ENCODE measurements at places on chromosomes 5 and 9.
A peak's percentile ranks its signal among the peaks of the same experiment; 100 is the strongest.

GRCh38 chr9:126722252-126722921, 82.5 kb upstream of the ZBTB43 start:
- peak; percentile 88 for DNase-seq

DNA sequence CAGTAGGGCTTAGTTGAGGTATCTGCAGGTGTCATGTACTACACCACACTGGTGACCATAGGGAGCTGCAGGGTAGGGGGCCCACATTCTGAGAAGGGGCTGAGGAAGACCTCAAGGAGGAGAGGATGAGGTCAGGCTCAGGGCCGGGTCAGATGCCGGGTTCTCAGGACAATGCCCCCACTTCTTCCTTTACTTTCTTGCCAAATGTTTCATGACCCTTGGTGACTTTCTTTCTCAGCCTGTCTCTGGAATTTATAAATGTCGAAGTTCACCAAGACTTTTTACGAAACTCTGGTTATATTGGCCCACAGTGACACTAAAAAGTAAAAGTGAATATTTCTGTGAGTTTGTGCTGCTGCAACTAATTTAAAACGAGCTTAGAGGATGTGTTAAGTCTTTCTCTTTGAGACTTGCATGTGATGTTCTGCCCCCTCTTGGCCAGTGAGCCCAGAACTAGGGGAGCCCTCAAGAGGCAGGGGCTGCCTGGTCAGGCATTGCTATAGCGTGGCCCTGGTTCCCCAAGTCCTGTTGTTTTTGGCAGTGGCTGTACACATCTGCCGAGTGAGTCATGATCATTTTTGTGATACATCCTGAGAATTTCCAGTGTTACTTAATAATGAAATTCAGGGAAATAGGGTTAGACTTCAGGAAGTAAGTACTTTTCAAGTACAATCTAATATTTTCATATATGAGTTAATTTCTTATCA, 11.2 kb downstream of the ACO1 start:
- no peak for DNase-seq

DNA sequence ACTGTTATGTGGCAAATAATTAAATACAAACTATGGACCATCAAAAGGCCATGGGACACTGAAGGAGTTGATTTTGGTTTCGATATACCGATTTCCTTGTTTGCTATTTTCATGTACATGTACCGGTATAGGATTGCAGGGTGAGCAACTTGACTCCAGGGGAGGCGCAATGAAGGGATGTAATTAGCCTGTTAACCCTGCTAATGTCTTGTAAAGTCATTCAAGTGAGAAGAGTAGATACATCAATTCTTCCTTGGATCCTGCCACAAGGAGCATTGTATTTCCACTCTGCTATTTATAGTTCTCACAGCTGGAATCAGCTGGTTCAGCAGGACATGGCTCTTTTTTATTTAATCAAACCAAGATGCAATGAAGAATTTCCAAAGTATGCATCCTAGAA, 102.0 kb downstream of the STK32A start:
- no peak for DNase-seq

DNA sequence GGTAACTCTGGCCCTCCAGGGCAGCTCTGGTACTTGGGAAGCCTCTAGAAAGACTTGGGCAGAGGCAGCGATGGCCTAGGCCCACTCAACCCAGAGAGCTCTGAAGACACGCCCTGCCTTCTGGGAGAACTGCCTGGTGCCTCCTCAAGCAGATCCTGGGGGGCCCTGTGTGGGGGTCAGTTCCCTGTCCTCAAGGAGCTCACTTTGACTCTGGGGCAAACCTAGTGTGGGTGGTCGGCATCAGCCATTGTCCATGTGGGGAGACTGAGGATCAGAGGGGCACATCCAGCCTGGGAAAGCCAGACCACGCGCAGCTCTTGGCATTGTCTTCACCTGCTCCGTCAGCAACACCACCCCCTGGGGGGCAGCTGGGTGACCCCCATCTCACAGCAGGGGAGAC, 28.0 kb downstream of the ABO start:
- DNase-seq = no peak

- no peak for DNase-seq
Observed at GRCh38 chr5:42270771-42271170, 152.5 kb upstream of the GHR start.

DNA sequence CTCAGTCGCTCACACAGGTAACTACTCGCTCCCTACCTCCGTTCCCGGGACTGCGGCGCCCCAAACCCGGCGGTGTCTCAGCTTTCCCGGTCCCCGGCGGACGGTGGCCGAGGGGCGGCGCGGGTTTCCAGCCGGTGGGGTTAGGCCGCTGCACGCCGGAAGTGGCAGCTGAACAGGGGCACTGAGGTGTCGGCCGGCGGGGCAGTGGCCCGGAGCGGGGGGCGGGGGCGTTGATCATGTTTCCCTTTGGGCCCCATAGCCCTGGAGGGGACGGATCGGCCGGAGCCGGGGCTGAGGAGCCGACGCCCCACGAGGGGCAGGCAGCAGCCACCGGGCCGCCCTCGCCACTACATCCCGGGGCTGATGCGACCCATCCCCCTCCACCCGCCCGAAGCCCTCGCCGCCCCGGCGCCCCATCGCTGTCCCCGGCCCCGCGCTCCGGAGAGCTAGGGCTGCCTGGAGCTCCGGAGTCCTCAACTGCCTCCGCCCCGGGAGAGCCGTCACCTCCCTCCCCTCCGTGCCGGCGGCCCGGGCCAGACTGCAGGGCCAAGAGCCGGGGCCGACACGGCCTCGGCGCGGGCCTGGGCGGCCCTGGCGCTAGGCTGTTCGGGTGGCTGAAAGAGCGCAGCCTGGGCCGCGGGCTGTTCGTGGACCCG, at the start of gene DCAF10:
Gene DCAF10 (plus strand): TSS at position 167 of the 656 bp plus-strand sequence. CDS start 70 bp downstream, at position 237.
- peak; percentile 91 for DNase-seq

DNA sequence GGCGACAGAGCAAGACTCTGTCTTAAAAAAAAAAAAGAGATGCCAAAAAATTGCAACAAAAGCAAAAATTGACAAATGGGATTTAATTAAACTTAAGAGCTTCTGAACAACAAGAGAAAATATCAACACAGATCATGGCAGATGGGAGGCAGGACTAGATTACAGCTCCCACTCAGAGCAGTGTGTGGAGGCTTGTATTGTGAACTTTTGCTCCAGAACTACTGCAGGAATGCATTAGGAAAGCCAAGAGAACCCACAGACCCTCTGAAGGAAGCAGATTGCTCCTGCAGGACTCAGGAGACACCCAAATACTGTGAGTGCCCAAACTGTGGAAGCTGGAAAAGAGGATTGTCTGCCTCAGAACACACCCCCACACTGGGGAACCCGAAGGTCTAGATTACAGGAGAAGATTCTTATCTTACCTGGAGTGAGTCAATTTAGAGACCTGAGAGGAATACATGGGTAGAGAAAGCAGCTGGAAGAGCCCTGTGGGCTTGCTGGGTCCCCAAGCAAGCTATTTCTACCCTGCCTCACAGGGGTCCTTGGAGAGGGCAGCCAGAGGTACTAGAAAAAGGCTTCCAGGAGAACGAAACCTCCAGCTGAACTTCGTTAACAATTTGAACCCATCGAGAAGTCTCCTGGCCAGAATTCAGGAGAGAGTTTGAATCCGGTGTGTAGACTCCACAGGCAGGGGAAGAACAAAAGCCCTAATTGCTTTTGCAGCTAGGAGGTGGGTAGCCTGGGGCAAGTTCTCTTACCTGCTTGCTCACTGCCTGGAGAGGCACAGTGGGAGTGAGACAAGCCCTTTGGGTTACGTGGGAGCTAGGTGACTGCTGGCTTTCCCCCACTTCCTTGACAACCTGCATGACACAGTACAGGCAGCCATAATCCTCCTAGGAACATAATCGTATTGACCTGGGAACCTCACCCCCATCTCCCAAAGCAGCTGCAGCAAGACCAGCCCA, 593.4 kb upstream of the RGMB start:
- DNase-seq = no peak

DNA sequence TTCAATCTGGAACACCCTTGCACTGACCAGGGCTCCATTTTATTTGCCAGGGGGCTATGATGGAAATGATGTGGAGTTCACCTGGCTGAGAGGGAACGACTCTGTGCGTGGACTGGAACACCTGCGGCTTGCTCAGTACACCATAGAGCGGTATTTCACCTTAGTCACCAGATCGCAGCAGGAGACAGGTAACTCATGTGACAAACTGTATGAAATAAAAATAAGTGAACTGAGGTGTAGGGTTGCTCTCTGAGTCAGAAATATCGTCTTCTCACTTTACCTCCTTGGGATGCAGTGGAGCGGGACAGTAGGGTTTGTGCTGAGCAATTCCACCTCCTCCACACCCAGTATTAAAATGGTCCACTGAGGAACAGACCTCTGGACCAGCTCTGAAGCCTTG, 22.1 kb downstream of the GABRP start:
- DNase-seq = no peak

DNA sequence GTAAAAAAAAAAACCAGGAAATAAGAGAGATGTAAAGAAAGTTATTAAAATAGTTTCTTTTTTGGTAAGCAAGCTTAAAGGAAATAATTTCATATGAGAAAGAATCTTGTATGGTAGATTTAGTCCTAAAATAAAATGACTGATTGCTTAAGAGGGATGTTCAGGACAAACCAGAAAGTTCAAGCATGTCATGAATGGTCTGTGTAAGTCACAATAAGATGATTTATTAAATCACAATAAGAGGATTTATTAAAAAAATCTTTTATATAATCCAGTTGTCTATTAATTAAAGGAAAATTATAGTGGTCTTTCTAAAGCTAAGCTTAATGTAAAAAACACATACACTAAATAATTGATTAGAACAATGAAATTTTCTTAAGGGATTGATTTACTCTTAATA, 91.8 kb upstream of the OR13F1 start:
- no peak for DNase-seq

DNA sequence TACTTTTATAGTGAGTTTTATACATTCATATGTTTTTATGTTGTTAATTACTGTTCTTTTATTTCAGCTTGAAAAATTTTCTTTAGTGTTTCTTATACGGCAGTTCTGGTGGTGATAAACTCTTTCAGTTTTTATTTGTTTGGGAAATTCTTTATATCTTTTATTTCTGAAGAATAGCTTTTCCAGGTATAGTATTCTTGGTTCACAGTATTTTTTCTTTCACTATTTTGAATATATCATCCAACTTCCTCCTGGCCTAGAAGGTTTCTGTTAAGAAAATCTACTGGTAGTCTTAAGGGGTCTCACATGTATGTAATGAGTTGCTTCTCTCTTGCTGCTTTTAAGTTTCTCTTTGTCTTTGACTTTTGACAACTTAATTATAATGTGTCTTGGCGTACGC, 79.4 kb downstream of the NXNL2 start:
- no peak for DNase-seq

GRCh38 chr9:18473652-18474279, at the start of gene ADAMTSL1:
Gene ADAMTSL1 (plus strand): TSS chr9:18474153. CDS start chr9:18474233, 80 bp downstream.
- DNase-seq = no peak

DNA sequence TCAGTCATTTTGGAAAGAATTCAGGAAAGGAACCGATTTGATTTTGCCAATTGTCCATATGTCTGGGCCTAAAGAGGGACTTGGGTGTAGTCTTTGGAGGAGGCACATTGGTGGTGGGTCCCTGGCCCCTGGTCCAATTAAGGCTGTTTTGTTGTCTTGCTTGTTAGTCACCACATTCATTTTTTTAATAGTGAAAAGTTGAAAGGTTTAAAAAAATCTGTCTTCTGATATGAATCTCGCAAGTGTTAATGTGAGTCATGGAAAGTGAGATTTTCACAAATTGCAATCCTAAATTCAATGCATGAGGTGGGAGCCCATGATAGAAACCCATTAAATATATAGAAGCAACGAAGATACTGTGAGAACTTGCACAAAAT, 165.9 kb upstream of the OTULINL start:
- no peak for DNase-seq

- DNase-seq = no peak
Observed at GRCh38 chr9:1219284-1219683, 169.1 kb downstream of the DMRT2 start.

- no peak for DNase-seq
Observed at GRCh38 chr5:115375893-115376292, 79.4 kb upstream of the CCDC112 start.

GRCh38 chr5:31066655-31067328, 126.7 kb upstream of the CDH6 start:
- no peak for DNase-seq

DNA sequence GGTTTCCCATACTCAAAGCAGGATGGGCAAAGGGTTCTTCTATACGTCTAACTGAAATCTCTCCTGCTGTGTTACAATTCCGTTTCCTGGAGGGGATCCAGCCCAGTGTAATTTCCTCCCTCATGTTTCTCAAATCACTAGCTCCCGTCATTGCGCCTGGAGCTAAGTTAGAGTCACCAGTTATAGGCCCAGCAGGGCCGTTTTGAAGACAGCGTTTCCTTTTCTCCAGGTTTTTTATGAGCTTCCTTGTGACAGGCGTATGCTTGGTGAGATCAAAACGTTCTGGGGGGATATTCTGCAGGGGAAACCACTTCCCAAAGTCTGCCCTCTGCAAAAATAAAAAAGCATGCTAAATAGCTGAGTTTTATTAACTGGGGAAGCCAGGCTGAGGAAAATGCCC, 53.0 kb upstream of the WWC1 start:
- DNase-seq = no peak

DNA sequence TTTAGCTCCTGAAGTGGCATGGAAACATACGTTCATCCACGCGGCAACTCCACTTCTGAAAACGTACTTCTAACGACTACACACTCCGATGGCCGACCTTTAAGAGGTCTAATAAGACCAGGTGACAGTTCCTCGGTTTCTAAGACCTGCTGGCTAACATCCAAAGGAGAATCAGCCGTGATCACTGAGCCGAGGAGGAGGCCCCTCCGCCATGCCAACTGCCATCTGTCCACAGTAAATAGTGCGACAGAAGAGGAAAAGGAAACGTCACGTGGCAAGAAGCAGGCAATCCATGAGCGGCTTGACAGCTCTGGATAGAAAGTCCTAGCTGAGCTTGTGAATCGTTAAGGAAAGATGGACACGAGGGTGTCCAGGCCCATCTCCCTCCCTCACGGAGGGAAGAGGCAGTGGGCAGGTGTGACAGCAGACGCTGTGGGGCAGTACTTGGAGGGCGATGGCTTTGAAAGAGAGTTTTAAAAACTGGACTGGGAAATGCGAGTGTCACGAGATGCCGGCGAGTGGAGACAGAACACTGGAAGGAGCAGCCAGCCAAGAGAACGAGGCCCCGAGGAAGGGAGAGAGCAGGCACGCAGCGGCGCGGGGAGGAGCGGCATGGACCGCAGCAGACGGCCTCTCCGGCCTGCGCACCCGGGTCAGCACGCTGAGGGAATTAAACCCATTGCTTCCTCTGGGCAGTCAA, 66.7 kb upstream of the TBC1D9B start:
- DNase-seq = no peak
